ENCODE measurements at places on chromosomes 1 and 21.

- no peak for DNase-seq
Observed at GRCh38 chr1:232178191-232178590, 451.7 kb downstream of the SIPA1L2 start.

DNA sequence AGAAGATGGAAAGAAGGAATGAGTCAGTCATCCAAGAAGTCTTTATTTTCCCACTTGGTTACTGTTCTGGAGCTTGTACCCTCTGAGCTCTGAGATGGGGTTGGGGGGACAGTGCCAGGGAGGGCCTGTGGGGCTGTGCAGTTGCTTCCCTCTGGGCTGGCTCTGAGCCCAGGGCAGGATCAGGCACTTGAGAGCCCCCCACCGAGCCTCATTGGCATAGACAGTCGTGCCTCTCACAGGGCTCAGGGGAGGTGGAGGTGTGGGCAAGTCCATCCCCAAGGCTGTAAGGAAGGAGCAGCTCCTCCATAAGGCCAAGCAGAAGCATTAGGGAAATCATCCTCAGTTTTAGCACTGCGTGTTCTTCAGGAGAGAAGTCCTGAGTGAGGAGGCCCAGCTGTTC lies 2.5 kb upstream of the ARL8A start:
- no peak for DNase-seq

DNA sequence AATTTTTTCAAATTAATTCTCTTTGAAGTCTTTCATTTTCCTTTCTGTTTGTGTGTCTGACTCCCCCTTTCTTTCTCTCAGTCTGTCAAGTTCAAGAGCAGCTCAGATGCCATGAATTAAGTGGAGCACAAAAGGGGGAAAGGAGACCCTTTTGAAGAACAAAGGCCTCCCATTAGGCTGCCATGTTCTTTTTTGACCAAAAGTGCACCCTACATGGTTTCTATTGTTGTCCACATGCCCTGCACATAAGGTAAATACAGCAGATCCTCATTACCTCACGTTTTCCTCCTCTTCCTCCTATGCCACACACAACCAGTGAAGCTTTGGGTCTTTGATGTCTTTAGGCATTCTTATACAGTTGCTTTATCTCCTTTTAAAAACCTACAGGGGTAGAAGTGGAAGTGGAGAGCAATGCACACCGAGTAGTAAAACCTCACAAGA lies 47.7 kb downstream of the POU2F1 start:
- DNase-seq, result no peak

GRCh38 chr1:77538956-77539518 lies 143.4 kb downstream of the ZZZ3 start:
- DNase-seq, result no peak
